Hair follicle dermal papilla cell (primary cell): ENCODE measurements at places on chromosomes 16 and 17. TPM values are rescaled to one million over a fixed set of nuclear protein-coding genes. Genes with fewer than 3 reads are reported as not detected.

TBC1D3D gene
- not detected in 2 replicates for total RNA-seq

ZNF423 gene
- 1.6 and 2.4 TPM in 2 replicates for total RNA-seq

NECAB2 gene
- under 0.01 and 0.12 TPM in 2 replicates for total RNA-seq

NEK8 gene
- total RNA-seq: 5.2 TPM in 2 replicates

GRAP gene
- 0.32 TPM in 1 of 2 replicates, not detected in the other for total RNA-seq

AKTIP gene
- total RNA-seq: 15.5 and 23.0 TPM in 2 replicates

DPEP3 gene
- total RNA-seq: not detected in 2 replicates

SALL1 gene
- total RNA-seq: 0.36 and 0.81 TPM in 2 replicates

RNF112 gene
- total RNA-seq: 4.0 and 9.1 TPM in 2 replicates

FAM171A2 gene
- total RNA-seq: 3.6 and 4.4 TPM in 2 replicates

PTRH2 gene
- 16.1 and 20.0 TPM in 2 replicates for total RNA-seq

SAMD14 gene
- 9.0 and 9.1 TPM in 2 replicates for total RNA-seq

AANAT gene
- not detected in 2 replicates for total RNA-seq

TMEM88 gene
- total RNA-seq: 0.16 and 0.24 TPM in 2 replicates

FBXW10B gene
- 1.6 and 6.7 TPM in 2 replicates for total RNA-seq

CDH1 gene
- total RNA-seq: 2.2 and 3.2 TPM in 2 replicates

SLC22A31 gene
- not detected in 2 replicates for total RNA-seq

PTX4 gene
- 0.12 and 0.16 TPM in 2 replicates for total RNA-seq

BANP gene
- 20.2 and 26.6 TPM in 2 replicates for total RNA-seq

TVP23A gene
- total RNA-seq: under 0.01 TPM in 1 of 2 replicates, not detected in the other

PIGL gene
- 23.7 and 25.6 TPM in 2 replicates for total RNA-seq

NPW gene
- not detected in 2 replicates for total RNA-seq

TP53 gene
- 62.7 and 67.7 TPM in 2 replicates for total RNA-seq

CHP2 gene
- total RNA-seq: not detected in 2 replicates

IL17C gene
- not detected in 2 replicates for total RNA-seq

SEZ6L2 gene
- 0.85 and 1.1 TPM in 2 replicates for total RNA-seq

ARHGAP44 gene
- 1.6 and 2.1 TPM in 2 replicates for total RNA-seq

IRX5 gene
- total RNA-seq: 7.4 and 11.4 TPM in 2 replicates

NAA38 gene
- total RNA-seq: 25.2 and 27.8 TPM in 2 replicates

CCL14 gene
- not detected in 2 replicates for total RNA-seq
